ENCODE measurements at places on chromosomes 16 and 17.

DNA sequence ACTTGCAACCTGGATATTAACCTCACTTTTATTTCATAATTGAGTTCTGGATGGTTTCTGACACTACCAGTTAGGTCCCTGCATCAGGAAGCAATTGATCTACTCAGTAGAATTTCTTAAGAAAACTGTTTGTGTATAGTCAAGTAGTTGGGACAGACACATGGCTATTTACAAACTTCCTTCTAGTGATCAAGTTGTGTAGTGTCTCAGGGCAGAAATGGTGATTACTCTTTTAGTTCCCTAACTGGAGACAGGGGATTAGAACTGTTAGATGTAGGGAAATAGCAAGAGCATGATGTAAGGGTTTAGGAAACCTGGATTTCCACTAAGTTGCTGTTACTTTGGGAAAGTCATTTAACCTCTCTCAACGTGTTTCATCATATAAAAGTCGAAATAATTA lies 30.4 kb downstream of the TMEM100 start:
- DNase-seq: no peak

- no peak for DNase-seq
These were observed 98.3 kb upstream of the CIBAR2 start for GRCh38 chr16:85210423-85211169.

DNA sequence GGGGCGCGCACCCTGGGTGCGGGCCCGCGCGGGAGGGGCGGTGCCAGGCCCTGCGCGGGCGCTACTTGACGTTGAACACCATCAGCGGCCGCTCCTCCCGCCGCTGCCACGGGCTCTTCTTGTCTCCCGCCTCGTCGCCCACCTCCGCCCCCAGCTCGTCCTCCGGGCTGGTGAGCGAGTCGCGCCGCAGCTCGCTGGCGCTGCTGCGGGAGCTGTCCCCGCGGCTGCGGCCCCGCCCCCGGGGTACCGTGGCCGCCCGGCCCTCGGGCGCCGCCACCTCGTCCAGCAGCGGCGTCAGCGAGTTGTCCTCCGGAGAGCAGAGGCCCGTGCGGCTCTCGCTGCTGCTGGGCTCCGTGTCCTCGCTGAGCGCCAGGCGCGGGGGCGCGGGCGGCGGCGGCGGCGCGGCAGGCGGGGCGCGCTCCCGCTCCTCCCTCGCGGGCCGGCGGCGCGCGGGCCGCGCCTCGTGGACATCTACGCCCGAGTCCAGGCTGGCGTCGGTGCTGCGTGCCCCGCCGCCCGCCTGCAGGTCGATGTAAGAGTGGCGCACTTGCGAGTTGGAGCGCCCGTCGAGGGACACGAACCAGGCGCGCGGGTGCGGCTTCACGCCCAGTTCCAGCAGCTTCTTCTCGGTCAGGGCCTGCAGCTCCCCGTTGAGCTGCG lies 8.7 kb downstream of the GRN start:
- peak; percentile 51 for DNase-seq

GRCh38 chr17:11308531-11308930 lies 67.5 kb downstream of the SHISA6 start:
- DNase-seq: no peak

- no peak for DNase-seq
These were observed 2.6 kb downstream of the ENO3 start for GRCh38 chr17:4953451-4953961.

DNA sequence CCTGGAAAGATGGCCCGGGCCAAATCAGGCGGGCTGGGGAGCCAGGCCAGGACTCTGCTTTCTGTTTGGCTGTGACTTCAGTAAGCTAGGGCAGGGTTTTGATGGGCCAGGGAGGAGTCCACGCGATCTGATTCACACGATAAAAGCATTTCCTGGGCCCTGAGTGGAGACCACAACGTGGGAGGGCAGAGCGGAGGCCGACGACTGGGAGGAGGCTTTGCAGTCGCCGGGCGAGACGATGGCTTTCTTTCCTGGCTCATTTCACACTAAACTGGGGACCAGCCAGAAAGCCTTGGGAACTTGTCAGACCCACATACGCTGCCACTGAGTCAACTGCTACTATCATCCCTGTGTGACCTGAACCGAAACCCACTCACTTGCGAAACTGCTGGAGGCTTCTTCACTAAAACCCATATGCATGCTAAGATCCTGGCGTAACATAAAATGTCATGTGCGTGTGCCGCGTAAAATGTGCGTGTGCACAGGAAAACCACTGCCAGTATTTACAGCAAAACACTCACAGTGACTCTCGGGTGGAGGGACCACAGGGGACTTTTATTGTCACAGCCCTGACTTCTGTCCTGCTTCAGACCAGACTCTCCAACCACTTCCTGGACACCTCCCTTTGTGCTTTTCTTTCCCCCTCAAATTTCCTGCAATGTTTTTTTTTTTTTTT lies 14.2 kb upstream of the RHBDF2 start:
- no peak for DNase-seq

DNA sequence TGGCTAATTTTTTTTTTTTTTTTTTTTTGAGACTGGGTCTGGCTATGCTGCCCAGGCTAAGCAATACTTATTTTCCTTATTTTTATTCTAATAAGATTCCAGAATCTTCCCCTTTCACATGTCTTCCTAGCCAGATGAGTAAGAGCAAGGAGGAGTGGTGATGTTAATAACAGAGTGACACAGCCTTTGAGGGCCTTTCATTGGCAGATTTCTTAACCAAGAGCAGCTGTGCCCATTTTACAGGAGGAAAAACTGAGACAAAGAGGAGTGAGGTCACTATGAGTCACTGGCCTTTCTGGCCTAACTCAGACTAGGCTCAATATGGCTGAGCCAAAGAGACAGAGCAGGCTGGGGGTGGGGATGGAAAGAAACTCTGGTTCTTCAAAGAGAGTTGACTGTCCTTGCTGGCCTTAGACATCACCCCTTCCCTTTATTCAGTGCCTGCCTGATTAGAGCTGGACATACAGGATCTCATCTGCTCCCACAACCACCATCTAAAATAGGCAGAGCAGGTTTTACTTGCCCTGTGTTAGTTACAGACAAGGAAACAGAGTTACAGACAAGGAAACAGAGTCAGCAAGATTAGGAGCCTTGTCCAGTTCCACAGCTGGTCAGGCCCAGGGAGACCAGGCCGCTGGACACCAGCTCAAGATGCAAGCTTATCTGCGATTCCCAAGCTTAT lies 50.0 kb upstream of the TOB1 start:
- DNase-seq: no peak

DNA sequence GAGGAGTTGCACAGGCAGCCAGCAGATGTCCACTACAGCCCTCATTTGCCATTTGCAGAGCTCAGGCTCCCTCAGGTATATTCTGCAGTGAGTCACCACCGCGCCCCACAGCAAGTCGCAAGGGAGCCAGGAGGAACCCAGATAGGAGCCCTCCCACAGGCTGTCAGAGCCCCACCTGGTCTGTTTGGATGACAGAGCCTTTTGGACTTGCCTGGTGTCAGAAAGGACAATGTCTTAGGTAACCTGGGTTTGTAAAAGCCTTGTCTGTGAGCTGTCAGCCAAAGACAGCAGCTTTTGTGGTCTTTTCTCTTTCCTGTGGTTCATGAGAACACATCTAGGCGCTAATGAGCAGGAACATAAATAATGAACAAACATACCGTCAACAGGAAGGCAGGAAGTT lies 70.9 kb downstream of the GNAO1 start:
- no peak for DNase-seq

DNA sequence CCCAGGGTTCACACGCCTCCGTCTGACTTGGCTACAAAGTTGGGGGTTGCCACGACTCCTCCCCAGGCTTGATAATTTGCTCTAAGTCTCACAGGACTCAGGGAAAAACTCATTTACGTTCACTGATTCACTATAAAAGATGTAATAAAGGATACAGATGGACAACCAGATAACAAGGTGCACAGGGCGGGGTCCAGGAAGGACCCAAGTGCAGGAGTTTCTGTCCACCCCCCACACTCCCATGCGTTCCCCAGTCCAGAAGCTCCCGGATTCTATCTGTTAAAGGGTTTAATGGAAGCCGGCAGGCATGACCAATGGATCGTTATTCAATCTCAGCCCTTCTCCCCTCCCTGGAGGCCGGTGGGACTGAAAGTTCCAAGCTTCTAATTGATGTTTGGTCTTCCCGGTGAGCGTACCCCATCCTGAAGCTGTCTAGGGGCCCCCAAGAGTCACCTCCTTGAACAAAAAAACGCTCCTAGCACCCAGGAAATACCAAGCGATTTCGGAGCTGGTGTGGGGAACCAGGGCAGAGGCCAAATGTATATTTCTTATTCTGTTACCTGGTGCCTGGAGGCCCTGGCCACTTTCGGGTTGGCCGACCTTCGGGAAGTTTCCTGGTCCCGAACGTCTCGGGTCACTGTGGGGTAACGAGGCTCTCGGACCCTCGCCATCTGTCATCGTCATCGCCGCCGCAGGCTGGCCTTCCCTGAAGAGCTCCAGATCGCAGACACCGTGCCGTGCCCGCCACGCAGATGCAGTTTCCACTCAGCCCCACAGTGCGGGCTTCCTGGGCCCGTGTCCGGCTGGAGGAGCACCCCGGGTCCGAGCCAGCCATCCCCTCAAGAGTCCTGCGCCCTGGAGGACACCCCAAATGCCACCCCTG lies 13.5 kb upstream of the METRNL start:
- no peak for DNase-seq

DNA sequence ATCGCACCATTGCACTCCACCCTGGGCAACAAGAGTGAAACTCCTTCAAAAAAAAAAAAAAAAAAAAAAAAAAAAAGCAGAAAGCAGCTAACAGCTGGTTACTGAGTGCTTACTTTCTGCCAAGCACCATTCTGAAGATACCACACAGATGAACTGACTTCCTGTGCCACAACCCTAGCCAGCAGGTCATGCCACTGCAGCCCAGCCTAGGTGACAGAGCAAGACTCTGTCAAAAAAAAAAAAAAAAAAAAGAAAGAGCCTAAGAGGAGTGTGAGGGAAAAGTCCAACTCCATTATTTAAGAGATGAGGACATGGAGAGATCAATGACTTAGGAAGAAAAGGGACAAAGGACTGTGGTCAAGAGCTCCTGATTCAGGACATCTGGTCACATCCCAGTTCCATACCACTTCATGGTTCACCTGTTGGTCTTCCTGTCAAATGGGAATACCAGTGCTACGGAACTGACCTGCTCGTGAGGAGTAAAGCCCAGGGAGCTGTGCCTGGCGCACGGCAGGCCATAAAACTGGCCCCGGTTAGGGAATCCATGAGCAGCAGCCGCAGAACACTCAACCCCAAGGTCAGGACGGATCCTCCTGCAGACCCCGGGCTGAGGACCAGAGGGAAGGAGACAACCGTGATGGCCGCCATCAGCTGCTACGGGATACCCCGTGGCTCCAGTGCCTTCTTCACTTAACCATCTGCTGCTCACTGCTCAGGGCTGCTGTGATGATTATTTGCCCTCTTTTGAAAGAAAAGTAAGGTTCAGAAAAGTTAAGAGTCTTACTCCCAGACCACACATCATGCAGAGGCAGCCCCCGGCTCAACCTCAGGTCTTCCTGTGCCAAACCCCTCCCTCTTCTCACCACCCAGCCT lies 950 bp downstream of the KLHDC4 start:
- no peak for DNase-seq

DNA sequence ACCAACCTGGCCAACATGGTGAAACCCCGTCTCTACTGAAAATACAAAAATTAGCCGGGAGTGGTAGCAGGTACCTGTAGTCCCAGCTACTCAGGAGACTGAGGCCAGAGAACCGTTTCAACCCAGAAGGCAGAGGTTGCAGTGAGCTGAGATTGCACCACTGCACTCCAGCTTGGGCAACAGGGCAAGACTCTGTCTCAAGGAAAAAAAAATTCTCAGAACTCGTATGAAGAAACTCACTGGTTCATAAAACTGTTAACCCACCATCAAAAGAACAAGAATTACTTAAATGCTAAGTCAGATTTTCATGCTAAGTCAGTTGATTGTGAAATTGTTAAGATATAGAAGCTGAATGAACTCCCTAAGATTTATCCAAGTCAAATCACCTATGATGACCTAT lies 31.3 kb downstream of the SLC39A11 start:
- no peak for DNase-seq

DNA sequence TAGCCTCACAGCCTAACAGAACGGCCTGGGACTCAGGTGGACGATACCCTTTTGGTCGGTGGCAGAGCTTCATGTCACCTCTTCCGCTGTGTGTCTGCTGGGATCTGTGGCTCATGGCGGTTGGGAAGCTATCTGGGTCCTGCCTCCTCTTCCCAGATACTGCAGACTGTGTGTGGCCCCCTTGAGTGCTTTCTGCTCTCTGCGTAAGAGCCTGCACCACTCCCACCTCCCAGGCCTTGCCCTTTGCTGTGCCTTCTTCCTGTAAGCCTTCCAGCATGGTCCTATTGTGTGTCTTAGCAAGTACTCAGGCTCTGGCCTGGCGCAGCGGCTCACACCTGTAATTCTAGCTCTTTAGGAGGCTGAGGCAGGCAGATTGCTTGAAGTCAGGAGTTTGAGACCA lies 17.5 kb upstream of the ADCY7 start:
- DNase-seq: no peak

- no peak for DNase-seq
These were observed 6.7 kb downstream of the ARL16 start for GRCh38 chr17:81676906-81677305.

GRCh38 chr16:2819939-2820835 lies 3.1 kb downstream of the PRSS21 start:
- no peak for DNase-seq

GRCh38 chr16:2022723-2023091 lies 3.1 kb downstream of the NPW start:
- DNase-seq: no peak

DNA sequence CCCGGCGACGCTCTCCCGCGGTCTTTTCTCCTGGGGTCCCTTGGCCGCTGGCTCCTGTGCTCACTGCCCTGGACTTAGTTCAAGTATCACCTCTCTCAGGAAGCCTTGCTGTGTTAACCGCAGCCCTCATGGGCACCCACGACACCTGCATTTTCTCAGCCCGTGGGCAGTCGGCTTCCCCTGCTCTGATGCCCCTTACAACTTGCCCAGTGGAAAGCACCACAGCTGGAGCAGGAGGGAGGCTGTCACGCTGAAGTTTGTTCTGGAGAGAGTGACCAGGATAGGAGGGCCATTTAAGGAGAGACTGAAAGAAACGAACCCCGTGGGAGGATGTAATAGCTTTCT lies 395 bp downstream of the STXBP4 start:
- no peak for DNase-seq

DNA sequence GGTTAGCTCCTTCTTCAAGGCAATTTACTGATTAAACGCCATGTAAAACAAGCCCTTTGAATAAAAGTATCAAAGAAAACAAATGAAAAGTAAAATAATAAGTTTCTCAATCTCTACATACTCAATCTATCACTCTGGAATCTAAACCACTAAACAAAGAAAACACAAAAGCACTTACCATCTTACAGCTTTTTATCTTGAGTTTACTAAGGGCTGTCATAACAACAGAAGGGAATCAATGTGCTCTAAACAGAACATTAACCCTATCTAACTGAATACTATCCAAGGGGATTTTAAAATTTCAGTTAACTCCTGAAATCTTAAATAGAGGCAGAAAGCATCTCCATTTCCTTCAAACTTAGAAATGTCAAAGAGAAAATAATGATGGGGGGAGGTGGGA lies 3.4 kb downstream of the SKA2 start:
- no peak for DNase-seq
